Activated CD4-positive, alpha-beta T cell treated with anti-CD3 and anti-CD28 coated beads, Interleukin-2, amount 50 U/mL, for 1 hour (primary cell): ENCODE measurements at places on chromosomes 6 and 20.

DNA sequence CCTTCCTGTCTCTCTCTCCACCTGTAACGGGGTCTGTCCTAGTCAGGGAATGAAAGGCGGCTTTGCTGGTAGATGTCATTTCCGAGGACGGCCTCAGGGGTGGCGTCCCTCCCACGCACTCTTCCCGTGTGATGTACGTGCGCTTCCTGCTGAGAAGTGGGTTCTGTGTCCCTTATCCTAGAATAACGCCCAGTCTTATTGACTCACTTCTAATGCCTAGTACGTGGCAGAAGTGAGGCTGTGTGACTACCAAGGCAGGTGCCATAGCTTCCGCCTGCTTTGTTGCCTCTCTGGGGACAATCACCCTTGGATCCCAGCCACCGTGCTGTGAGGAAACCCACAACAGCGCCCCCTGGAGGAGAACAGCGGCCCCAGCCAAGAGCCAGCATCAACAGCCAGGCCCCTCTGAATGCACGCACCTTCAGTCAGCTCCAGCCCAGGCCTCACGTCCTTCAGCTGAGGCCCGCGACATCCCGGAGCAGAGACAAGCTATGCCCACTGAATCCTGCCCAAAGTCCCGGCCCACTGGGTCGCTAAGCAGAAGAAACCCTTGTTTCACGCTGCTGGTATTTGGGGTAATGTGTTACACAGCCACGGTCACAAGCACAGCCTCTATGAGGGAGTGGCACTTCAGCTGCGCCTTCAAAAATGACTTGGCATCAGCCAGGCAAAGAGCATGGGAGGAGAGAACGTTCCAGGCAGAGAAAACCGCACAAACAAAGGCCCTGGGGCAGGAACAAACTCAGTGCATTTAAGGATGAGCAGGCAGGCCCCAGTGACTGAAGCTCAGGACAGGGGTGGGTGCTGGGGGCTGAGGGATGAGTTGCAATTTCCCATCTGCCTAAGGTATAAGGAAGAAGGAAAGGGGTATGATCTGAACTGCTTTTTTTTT, 224.2 kb downstream of the NFATC2 start:
- peak; percentile 51 for DNase-seq

DNA sequence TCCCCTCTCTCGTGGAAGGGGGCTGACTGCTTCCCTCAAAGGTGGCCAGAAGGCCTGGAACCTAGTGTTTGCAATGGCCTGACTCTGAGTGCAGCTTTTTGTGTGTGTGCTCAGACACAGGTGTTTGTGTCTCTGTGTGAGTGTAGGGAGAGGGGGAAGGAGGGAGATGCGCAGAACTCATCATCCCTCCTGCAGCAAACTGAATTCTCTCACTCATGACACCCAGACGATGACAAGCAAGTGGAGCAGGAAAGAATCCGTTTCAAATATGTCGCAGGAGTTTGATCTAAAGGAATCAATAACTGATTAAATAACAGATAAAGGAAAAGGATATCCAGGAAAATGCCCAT, 101.4 kb downstream of the TNFAIP3 start:
- no peak for DNase-seq

DNA sequence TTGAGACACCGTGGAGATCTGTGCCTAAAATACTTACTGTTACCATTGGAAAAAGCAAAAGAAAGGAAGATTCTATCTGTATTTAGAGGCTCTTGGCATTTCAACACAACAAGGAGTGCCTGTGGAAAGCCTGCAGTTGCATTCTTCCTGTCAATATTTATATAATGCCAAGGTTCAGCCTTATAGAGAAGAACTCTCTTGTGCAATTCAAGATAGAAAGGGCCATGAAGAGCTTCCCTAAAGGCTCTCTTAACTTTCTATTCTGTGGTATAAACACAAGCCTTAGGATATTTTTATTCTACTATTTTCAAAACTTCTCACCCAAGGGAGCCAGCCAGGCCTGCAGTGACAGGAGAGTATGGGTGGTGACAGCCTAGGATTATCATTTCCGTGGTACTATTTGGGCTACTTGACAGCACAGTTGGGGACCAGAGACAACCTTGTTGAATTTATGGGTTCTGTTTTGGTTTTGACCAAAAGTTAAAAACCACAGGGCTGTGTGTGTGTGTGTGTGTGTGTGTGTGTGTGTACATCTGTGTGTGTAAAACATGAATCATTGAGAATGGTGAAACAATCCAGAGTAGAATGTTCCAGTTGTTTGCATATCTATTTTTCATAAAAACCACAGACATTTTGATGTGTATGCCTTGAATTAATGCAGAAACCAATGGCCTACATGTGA, 700.9 kb upstream of the SLC35B3 start:
- no peak for DNase-seq

DNA sequence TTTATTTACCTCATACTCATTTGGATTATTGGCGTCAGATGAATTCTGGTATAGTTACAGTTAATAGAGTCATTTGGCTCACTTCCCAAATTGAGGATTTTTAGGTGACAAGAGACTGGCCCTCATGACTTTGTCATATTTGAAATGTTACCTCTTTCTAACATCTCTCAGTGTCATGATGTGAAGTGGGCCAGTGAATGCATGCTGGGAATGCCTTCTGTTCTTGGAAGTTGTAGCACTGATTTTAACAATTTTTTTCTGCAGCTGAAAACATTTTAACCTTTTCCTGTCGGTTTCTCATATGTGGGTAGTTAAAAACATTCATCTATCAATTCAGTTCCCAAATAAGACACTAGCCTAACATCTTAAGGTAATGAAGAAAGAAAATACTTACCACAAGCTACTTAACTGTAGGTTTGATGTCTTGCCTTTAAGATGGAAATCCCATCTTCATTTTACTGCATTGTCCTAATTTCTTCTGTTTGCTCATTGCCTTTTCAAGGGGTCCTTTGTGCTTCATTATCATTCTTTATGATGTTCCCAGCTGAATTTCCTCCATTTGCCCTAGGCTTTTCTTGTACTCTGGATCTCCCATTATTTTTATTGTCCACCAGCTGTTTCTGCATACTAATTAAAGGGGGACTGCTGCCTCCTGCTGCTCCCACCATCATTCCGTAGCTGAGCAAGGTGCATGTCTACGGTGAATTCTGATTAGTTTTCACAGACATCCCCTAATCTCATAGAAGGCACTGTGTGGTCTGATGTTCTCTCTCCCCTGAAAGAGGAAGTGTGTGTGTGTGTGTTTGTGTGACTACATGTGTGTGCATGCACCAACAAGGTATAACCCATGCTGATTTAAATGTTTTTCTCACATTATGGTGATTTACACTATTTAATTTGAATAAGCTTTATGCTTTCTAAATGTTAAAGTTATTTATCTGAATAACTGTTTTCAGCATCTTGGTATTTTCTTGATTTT, 109.5 kb downstream of the B3GAT2 start:
- DNase-seq, result no peak

- DNase-seq, result no peak
These were observed 67.7 kb upstream of the NOTCH4 start for GRCh38 chr6:32291543-32291942.
